ENCODE measurements at places on chromosomes 7 and 10. TPM values are rescaled to one million over a fixed set of nuclear protein-coding genes. Genes with fewer than 3 reads are reported as not detected.

DNA sequence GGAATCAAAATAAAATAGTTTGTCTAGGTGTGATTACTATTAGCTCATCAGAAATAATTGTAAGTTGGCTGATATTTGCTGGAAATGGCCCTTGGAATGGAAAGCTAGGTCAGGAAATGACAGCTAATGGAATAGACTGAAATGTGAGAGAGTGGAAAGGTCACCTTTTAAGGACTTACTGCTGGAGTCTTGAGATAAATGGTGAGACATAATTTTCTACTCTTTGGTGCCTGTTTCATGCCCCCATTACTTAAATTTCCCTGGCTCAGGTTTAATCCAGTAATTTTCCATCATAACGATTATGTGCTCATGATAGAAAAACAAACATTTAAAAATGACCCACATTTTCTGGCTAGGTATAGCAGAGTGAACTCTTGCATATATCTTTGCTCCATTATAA is 123.6 kb downstream of the ADAM22 start:
- no peak for DNase-seq

DNA sequence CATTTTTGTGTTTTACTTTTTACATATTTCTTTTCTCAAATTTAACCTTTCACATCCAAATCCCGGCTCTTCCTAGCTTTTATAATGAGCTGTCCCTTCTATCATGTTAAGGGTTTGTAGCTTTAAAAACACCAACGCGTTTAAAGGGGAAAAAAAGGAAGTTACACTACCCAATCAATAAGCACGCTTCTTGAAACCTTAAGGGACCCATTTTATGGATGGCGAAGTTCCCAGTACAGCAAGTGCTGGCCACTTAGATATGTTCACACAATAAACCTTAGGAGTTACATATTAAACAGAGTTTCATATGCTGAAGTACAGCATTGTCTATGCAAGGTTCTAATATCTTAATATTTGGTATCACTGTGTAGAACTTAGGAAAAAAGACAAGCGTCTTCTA is 1.8 kb downstream of the GNG11 start:
- DNase-seq: peak; percentile 96

- no peak for DNase-seq
Observed at GRCh38 chr10:132248455-132249225, 59.1 kb downstream of the STK32C start.

DNA sequence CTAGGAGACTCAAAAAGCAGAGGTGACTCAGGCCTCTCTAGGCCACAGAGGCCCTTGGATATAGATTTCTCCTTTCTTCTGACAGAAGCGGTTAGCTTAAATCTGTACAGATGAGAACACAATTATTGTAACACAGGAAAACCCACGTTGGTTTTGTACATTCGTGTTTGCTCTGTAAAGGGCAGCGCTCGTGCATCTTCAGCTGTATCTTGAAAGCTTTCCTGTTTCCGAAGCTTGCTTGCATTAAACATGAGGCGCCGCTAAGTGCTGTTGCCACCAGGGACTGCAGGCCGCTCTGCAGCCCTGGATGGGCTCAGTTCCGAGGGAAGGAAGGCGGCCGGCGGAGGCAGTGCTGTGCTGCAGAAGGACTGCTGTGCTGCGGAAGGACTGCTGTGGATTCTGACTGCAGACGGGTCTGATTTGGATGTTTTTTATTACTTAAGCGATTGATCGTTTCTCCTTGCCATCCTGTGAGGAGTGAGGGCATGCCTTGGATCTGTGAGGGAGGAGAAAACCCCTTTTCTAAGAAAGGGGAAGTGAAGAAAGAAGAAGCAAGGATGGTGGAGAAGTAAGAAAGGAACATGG is 53.3 kb downstream of the FHIP2A start:
- peak; percentile 32 for DNase-seq

GRCh38 chr7:8131694-8132605 is 130.0 kb downstream of the ICA1 start:
- no peak for DNase-seq

- no peak for DNase-seq
Observed at GRCh38 chr7:50982626-50983025, 199.9 kb upstream of the GRB10 start.

The PALD1 gene
- total RNA-seq: 15.9 TPM

The CCDC7 gene
- total RNA-seq: 34.6 TPM

GRCh38 chr10:86451604-86451960 is 70.0 kb downstream of the WAPL start:
- no peak for DNase-seq

DNA sequence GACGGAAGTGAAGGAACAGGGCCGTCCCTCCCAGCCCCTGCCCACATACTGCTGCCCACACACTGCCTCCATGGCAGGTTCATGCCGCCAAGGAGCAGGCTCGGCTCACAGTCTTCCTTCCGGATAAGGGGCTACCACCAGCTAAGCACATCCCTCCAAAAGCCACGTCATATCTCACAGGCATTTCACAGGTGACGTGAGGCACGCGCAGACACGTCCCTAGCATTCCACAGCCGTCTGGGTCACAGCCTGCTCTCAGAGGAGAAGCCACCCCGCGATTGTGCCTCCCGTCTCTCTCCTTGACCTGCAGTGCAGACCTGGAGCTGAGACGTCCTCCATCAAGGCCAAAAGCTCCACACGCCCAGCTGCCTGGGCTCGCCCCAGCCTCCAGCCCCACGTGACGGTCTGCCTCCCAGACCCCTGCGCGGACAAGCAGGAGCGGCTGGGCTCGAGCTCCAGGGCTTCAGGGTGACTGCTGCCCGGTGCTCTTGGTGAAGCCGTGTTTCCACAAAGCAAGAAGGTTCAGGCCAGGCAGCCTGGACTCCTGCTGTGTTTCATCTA is 114.0 kb downstream of the MAD1L1 start:
- no peak for DNase-seq

- no peak for DNase-seq
Observed at GRCh38 chr7:149355390-149356048, 93.5 kb downstream of the ZNF783 start.

The CYP3A5 gene
- 0.93 TPM for total RNA-seq

The OIT3 gene
- total RNA-seq: 7.9 TPM

GRCh38 chr7:157769526-157770215 is 432.9 kb downstream of the DNAJB6 start:
- DNase-seq: peak; percentile 15

The SPRN gene
- total RNA-seq: 0.53 TPM

All from muscle of leg (tissue), 16 donors.